ENCODE measurements at places on chromosomes 7 and 10. TPM values are rescaled to one million over a fixed set of nuclear protein-coding genes. Genes with fewer than 3 reads are reported as not detected.
A peak's percentile ranks its signal among the peaks of the same experiment; 100 is the strongest.

Gene FAM13C
- total RNA-seq = 5.9 TPM

- DNase-seq = no peak
Observed at GRCh38 chr7:7704867-7705266, 13.5 kb downstream of the RPA3 start.

GRCh38 chr7:45182856-45183710 lies 25.5 kb downstream of the RAMP3 start:
- no peak for DNase-seq

- peak; percentile 32 for DNase-seq
Observed at GRCh38 chr10:102651455-102652169, 7.3 kb downstream of the TRIM8 start.

DNA sequence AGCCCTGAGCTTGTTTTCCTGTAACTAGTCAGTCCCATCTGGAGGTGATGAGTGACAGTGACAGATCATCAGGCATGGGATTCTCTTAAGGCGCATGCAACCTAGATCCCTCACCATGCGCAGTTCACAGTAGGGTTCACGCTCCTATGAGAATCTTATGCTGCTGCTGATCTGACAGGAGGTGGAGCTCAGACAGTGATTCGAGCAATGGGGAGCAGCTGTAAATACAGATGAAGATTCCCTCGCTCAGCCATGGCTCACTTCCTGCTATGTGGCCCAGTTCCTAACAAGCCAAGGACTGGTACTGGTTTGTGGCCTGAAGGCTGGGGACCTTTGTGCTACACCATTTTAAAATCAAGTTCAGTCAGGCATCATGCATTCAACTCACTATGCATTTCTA lies 221.7 kb downstream of the KIAA1217 start:
- DNase-seq = no peak

- no peak for DNase-seq
Observed at GRCh38 chr7:140206616-140207389, 30.0 kb upstream of the KDM7A start.

DNA sequence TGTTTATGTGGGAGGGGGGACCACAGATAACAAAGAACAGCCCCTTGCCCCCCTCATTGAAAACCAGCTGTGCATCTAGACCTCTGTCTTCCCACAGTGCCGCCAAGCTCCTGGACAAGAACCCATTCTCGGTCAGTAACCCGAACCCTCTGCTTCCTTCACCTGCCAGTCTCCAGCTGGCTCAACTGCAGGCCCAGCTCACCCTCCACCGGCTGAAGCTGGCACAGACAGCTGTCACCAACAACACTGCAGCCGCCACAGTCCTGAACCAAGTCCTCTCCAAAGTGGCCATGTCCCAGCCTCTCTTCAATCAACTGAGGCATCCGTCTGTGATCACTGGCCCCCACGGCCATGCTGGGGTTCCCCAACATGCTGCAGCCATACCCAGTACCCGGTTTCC lies 91.0 kb upstream of the PDCD4 start:
- DNase-seq = peak; percentile 58

DNA sequence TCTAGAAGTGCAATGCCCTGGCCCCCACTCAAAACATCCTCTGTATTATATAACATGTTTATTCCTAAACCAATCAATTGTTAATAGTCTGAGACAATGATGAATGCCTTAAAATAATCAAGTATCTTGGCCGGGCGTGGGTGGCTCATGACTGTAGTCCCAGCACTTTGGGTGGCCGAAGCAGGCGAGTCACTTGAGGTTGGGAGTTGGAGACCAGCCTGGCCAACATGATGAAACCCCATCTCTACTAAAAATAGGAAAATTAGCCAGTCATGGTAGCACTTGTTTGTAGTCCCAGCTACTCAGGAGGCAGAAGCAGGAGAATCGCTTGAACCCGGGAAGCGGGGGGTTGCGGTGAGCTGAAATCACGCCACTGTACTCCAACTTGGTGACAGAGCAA lies 29.4 kb upstream of the CACNA2D1 start:
- no peak for DNase-seq

- no peak for DNase-seq
Observed at GRCh38 chr10:43706166-43706565, 57.5 kb upstream of the ZNF32 start.

- no peak for DNase-seq
Observed at GRCh38 chr10:128623776-128624175, 497.6 kb upstream of the MKI67 start.

- no peak for DNase-seq
Observed at GRCh38 chr10:60654813-60655464, 123.3 kb upstream of the CDK1 start.

DNA sequence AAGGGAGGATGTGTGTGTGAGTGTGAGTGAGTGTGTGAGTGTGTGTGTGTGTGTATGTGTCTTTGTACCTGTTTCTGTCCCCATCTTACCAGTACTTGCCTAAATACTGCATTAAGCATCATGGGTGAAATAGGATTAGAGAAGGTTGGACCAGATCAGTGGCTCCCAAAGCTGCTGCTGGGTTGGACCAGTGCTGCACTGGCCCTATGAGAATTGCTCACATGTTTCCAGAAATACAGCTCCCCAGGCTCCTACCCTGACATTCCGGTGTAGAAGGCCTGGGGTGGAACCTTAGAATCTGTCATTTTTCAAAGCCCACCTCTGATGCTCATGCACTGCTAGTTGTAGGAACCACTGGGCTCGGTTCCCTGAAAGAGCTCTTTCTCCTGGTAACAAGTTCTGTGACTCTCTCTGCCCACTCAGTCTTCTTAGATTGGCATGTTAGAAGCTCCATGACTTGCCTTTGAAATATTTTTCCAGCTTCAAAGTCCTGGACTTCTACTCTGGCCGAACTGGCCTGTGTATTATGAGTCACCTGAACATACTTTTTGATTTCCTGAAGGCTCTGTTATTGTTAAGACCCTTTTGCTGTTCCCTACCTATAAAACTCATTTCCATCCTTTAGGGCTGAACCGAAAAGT lies 224.7 kb downstream of the CUX1 start:
- DNase-seq = no peak

- DNase-seq = no peak
Observed at GRCh38 chr7:129489491-129489890, 12.8 kb upstream of the SMKR1 start.

DNA sequence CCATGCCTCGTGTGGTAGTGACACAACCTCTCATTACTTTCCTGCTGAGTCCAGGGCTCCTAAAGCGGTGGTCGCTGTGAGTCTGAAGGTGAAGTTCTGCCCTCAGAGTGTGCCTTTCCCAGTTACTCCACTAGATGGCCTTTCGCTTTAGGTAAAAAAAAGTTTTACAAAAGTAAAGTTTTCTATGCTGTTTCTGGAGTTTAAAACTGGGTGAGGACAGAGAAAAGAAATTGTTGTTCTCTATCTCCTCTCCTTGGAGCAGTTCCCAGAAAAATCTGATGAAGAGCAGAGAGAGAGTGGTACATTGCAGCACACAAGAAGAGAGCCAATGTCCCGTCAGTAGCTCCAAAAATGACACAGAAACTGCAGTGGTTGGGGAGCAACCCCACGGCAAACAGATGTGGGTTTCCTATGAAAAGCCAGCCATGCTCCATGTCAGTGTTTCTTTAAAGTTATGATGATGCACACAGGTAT lies 257.1 kb downstream of the GLI3 start:
- DNase-seq = no peak
